ENCODE measurements at places on chromosomes 2 and 18.
A peak's percentile ranks its signal among the peaks of the same experiment; 100 is the strongest.

- no peak for DNase-seq
These were observed 24.8 kb downstream of the TNS1 start for GRCh38 chr2:217977840-217978535.

DNA sequence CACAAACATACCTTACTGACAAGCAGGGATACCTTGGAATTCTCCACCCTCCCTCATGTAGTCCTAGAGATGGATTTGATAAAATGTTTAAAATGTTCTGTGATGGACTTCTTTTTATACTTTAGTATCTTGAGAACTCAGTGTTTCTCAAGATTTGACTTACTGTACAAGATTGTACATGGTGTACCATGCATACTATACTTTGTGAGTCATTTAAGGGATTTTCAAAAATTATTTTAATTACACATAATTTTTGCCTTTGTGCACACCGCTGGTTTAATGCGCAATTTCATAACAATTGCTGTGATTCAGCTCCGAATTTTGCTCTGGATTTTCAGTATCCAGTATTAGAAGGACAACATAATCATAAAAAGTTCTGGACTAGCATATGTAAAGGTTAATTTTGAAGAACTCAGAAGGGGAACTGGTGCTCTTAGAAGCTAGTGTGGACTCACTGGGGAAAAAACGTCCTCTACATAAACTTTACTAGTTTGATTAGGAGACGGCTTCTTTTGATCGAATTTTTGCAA is 78.6 kb upstream of the ACSL3 start:
- DNase-seq: no peak

DNA sequence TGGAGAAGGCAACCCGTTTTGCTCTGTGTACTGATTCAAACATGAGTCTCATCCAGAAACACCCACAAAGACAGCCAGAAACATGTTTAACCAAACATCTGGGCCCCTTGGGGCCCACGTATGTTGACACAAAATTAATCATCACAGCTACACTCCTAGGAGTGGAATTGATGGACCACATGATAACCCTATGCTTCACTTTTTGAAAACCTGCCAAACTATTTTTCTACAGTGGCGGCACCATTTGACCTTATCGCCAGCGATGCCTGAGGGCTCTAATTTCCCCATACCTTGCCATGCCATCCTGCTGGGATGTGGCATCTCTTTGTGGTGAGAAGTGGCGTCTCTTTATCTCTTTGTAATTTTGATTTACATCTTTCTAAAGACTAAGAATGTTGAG is 38.5 kb downstream of the PSMG2 start:
- DNase-seq: no peak

- DNase-seq: no peak
These were observed 217.7 kb downstream of the HRH4 start for GRCh38 chr18:24678107-24678506.

- DNase-seq: no peak
These were observed 106.0 kb upstream of the TAF1B start for GRCh38 chr2:9737053-9737875.

GRCh38 chr2:231003186-231003585 is 7.3 kb downstream of the SPATA3 start:
- DNase-seq: no peak

DNA sequence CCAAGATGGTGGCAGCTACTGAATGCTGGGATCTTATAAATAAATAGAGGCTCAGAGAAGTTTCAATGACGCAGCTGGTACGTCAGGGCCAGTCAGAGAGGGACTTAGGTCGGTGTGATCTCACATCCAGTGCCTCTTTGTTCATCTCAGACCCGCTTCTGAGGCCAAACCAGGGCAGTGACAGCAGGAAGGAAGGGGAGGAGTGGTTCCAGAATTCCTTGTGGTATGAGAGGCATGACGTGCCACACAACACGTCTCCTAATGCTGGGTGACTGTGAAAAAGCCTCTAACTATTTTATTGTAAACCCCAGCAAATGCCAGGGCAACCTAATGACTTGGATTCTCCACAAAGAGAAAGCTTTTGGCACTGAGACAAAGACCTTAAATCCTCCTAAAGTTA is 423.3 kb downstream of the LPIN1 start:
- no peak for DNase-seq

DNA sequence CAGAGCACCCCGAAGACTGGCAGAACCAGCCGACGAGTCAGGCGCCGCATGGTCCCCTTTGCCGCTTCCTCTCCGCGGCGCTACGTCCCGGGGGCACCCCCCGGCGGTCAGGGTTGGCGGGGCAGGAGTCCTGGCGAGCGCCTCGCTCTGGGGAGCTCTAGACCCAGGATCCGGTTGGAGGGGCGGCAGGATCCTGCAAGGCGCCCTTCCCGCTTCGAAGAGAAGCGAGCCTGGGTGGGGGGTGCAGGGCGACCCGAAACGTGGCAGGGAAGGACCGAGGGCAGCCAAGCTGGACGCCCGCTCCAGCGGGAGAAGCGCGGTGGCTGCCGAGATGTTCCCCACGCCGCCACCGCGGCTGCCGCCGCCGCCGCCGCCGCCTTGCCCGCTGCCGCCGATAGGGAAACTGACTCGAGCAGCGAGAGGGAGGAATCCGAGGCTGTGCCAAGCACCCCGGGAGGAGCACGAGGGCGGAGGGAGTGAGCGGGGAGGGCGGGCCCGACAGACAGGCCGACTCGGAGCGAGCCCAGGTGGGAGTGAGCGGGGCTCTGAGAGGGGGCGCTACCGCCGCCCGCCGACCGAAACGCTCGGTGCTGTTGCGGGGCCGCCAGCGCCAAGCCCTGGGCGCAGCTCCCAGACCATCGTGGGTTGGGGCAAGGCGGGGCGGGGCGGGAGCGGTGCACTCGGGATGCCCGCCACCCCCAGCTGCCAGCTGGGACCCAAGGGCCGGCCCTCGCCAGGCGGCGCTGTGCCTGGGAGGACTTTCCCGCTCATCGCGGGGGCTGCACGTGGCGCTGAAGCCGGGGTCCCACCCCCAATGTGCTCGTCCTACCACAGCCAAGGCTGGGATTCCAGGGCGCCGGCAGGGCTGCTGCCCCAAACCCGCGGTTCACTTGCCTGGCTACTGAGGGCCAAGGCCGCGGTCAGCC is at the start of gene GALNT14:
TSS of gene GALNT14 (minus strand) at position 404 of the 926 bp plus-strand sequence. CDS start at position 50, 354 bp downstream.
- peak; percentile 1 for DNase-seq

GRCh38 chr2:167816874-167817290 is 430.5 kb downstream of the STK39 start:
- no peak for DNase-seq

- DNase-seq: no peak
These were observed 47.3 kb downstream of the TMEM17 start for GRCh38 chr2:62458671-62459081.

DNA sequence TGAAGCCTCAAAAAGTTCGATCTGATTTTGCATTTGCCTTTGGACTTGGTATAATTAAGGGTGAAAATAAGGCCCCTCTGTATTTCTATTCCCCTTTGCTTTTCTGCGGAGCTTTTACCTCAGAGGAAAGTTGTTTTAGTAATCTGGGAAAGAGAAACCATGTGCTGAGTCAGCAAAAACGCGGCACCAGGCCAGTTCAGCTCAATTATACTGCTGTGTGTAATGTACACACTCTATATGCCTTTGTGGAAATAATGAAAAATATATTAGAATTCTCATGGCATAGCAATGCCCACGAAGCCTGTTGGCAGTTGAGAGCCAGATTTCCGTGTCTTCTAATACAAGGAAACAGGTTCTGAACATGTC is 161.9 kb upstream of the SIX2 start:
- no peak for DNase-seq

- DNase-seq: no peak
These were observed 20.9 kb downstream of the RAB10 start for GRCh38 chr2:26054598-26055348.

GRCh38 chr2:231676243-231676642 is 32.1 kb upstream of the PTMA start:
- DNase-seq: no peak

DNA sequence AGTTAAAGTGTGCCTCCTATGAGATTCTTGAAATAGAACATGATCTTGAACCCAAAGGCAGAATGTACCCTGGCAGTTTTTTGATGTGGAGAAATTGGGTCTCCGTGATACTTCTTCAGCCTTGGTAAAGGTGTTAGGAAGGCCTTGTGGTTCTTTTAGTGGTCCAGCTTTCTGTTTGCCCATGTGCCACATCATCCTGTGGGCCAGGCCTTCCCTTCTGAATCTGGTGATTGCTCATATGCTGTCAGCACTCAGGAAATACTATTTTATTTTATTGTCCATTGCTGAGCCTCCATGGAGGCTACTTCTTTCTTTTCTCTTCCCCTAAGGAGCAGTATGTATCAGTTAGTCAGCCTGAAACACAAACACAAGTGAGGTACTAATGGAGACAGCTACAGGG is 52.9 kb downstream of the CCDC141 start:
- DNase-seq: no peak

DNA sequence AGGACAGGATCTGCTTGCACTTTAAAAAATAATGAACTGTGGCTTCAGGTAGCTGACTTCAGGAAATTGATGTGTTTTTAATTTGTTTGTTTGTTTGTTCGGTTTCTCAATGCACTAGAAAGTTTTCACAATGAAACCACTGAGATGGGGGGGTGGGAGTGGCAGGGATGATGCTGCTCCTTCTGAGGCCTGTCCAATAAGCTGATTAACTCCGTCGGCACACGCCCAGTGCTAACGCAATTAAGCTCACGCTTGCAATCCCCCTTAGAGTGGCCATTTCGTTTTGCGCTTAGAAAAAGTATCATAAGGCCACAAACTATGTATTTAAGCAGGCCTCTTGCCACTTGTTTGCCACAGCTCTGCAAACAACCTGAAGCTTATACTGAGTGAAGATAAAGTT is 12.5 kb upstream of the GPR39 start:
- no peak for DNase-seq

DNA sequence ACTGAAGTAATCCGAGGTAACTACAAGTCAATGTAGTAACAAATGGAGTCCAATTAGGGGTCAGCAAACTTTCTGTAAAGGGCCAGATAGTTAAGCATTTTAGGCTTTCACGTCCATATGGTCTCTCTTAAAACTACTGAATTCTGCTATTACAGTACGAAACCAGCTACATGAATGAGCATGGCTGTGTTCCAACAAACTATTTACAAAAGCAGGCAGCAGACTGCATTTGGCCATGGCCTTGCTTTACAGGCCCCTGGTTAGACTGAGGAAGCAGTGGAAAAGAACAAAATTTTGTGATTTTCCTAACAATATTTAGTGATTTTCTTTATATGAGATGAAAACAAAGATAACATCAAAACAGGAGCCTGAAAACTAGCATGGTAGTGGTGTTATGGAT is 64.0 kb downstream of the RTN4 start:
- no peak for DNase-seq

- DNase-seq: no peak
These were observed 493.9 kb upstream of the PIK3C3 start for GRCh38 chr18:41461114-41461513.

DNA sequence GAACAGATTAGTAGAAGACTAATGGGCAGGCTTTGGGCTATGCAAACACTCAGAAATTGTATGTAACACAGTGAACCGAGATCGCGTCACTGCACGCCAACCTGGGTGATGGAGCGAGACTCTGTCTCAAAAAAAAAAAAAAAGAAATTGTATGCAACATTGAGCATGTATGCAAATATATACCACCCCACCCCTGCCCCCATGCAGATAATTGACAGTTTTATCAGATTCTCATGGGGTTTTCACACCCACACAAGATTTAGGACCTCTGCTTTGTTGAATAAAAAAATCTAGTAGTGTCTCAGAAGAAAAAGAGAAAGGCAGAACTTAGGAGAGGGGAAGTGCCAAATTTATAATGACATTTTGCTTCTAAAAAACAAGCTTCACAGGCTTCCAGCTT is 131.6 kb upstream of the FN1 start:
- DNase-seq: no peak

DNA sequence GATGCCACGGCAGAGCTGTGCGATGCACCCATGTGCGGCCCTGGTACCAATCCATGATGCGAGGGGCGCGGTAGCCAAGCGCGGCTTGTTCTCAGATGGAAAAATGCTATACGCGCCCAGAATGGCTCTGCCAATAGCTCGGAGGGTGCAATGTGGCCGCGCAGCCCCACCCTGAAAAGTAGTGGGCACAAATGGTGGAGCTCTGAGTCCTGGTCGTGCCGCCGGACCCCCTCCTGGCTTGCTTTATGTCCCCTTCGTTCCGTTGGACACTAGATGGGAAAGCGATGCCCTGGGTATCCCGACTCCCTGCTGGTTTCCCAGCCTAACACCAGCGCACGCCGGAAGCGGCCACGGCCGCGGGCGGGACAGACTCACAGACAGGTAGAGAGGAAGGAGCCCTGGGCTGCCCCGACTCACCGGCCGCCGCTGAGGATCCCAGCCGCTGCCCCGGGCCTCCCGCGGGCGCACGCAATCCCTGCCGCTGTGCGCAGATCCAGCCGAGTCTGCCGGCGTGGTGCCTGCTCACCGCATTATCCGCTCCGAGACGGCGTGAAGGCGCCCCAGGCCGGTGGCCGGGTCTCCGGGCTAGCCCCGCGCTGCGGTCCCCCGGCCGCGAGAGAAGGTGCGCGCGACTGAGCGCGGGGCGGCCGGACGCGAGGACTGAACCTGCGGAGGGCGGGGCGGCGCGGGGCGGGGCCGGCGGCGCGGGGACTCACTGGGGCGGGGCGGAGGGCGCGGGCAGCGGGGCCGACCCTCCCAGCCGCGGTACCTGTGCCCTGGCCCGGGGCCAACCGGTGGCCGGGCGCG is at the start of gene CDC42EP3:
TSS of gene CDC42EP3 (minus strand) at position 634 of the 807 bp plus-strand sequence. CDS start 25,055 bp downstream, outside the sequence.
- DNase-seq: peak; percentile 58

DNA sequence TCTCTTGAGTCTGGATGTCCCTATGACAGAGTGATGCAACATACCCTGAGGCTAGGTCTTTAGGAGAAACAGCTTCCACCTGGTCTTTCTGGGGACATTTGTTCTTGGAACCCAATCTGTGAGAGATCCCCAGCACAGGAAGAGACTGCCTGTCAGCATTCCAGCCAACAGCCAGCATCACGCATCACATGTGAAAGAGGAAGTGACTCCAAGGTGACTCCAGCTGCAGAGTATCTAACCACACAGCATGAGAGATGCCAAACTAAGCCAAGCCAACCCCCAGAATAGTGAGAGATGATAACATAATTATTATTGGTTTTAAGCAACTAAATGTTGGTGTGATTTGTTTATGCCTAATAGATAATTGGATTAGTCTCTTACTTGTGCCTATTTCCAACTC is 35.7 kb downstream of the C18orf63 start:
- DNase-seq: no peak

- no peak for DNase-seq
These were observed 10.0 kb upstream of the ZNF396 start for GRCh38 chr18:35387152-35387571.

DNA sequence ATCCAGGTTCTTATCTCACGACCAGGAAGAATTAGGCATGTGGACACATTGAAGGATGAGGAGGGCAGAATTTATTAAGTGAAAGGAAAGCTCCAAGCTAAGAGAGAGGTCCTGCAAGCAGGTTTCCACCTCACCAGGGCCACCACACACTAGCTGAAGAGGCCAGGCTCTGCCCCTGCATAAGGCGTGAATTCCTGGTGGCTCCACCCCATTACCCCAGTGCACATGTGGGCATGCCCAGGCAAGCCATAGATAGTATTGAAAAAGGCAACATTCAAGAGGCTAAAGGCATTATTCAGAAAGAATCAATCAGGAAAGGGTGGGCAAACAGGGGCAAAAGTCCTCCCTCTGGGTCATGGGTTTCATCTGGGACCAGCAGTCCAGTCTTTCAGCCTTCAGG is 30.9 kb upstream of the GRP start:
- DNase-seq: no peak

GRCh38 chr18:13176847-13177246 is 41.7 kb upstream of the LDLRAD4 start:
- DNase-seq: no peak

GRCh38 chr2:207768866-207769596 is 675 bp downstream of the FZD5 start:
- DNase-seq: no peak

GRCh38 chr2:24984912-24985311 is 13.2 kb upstream of the DNAJC27 start:
- DNase-seq: no peak
